Fibroblast of skin of left quadriceps (primary cell): ENCODE measurements at places on chromosomes 16 and 17.

- no peak for DNase-seq
Observed at GRCh38 chr16:73457851-73458250, 409.9 kb upstream of the ZFHX3 start.

- no peak for DNase-seq
Observed at GRCh38 chr17:65085397-65085796, 28.9 kb upstream of the GNA13 start.

DNA sequence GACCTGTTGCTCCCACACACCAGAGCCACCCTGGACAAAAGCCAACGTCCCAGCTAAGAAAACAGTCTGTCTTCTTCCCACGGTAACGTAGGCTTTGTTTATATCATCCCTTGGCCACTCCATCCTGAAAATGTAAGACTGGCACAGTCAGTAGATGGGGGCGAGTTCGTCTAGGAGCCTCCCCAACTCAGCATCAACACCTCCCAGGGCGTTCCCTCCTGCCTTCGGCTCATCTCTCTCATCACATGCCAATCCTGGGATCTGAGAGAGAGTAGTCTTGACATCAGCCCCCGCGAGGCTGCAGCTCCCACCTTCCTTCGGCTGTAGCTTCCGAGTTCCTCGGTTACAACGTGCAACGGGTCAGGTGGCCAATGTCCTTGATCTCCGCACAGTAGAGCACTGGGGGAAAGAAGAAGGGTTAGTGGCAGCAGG, 894 bp downstream of the RNF227 start:
- no peak for DNase-seq

- DNase-seq = no peak
Observed at GRCh38 chr16:89067677-89068443, 25.8 kb upstream of the ACSF3 start.

GRCh38 chr16:77555126-77555525, 120.3 kb upstream of the ADAMTS18 start:
- no peak for DNase-seq

- no peak for DNase-seq
Observed at GRCh38 chr17:70206361-70207010, 37.2 kb downstream of the KCNJ2 start.

DNA sequence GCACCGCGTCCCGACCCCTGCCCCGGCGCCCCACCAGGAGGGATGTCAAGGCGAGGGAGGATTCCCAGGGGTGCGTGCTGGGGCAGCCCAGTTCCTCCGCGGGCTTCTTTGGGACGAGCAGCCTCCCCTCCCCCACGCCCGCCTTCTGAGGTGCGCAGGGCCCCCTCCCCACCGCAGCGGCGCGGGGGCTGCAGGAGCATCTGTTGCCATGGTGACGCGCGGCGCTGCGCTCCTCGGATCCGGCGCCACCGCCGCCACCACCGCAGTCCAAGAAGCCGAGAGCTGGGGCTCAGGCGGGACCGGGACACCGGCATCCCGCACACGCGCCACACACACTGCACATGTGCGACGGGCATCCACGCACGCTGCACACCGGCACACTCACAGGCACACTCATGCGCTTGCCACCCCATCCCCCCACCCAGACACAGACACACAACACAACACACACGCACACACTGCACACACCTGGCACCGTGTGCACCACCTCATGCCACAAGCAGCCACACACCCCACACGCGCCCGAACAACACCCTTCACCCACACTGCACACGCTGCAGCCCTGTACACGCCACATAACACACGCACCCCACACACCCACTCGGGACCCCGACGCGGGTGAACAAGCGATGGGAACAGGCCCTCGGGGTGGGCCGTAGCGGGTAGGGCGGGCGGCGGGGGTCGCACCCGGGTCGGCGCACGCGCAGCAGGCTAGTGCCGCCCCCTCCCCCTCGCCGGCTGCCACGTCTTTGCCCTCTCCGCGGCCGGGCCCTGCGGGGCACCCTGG, 17.0 kb downstream of the ENPP7 start:
- DNase-seq = no peak

GRCh38 chr17:50841949-50842354, 6.6 kb downstream of the WFIKKN2 start:
- no peak for DNase-seq

DNA sequence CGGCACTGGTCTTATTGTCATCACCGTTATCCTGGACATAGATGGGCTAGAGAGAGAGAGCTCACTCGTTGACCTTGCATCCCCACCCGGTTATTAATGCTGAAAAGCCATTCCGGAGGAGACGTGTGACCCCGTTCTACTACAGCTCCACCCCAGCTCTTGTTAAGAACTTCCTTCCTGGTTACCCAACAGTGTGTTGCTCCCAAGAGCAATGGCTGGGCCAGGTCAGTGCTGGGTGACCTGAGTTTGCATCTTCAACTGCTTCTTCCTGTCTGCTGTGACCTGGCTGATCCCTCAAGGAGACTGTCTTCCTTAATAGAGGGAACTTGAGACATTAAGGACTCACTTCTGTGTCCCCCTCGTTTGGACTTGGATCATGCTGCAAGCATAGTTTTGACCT, 96.1 kb upstream of the SDK2 start:
- no peak for DNase-seq

- DNase-seq = peak; percentile 5
Observed at GRCh38 chr17:37388266-37388665, 12.5 kb downstream of the C17orf78 start.

DNA sequence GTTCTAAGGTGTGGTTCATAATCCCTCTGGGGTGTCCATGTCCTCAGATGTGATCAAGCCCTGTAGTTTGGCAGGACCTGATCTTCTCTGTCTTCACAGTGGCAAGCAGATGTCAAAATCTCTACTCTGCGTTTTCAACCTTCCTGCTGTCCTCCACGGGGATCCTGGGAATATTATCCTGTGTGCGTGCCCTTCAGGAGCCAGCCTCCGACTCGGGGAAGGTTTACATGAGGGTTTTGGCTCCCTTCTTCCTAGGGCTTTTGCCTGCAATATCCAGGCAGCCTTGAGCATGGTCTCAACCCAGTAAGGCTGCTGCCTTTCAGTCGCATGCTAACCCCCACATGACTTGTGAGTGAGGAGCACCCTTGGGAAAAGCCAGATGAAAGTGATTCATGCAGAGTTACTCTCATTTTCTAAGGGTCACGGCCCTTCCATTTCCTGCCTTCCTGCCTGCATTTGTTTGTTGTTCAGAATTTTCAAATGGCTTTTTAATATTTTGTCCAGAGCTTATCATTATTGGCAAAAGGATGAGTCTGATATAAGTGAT, 202.2 kb upstream of the CHMP6 start:
- DNase-seq = peak; percentile 78

DNA sequence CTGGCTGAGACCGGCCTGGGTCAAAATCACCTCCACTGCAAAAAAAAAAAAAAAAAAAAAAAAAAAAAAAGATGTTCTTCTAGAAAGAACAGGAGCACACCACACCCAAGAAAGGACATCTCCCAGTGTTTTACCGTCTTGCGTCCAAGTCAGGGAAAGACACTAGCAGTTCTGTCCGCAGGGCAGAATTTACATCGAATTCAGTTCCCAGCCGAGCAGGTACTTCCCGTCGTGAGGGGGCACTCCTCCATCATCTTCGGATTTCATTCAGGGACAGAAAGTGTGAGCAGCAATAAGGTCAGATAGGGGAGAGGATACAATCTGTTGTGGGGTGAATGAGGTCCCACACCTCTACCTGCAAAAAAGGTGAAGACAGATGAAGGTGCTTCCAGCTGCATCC, 574.7 kb downstream of the KCNJ18 start:
- no peak for DNase-seq

DNA sequence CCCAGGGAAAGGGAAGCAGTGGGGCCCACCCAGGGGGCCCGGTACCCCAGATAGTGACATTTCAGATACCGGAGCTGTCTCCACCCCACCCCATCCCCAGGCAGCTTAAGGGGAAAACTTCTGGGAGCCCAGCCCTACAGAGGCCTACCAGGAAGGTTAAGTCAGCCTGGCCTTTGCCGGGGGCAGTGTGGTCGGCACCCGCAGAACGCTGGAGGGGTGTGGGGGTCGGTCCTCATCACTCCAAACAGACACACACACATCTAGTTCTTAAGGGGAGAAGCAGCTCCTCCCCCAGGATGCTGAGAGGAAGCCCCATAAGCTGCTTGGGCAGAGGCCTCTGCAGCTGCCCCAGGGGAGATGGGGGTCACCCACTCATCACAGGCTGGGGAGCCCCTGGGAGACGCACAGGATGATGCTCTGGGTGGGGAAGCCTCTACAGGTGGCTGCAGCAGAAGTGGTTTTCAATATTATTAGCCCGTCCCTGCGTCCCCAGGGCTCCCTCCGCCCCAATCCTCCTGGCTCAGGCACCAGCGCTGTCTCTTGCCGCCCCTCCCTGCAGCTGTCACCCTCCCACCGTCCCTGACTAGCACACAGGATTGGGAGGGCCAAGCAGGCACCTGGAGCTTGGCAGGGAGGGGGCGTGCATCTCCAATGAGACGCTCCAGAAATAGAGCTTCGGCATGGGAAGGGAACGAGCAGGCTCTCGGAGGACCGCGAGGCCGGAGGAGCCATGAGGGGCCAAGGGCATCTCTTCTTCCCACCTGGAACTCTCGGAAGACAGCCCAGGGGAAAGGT, 1.4 kb upstream of the ABR start:
- DNase-seq = no peak

GRCh38 chr17:30449480-30449879, 27.7 kb upstream of the GOSR1 start:
- no peak for DNase-seq

DNA sequence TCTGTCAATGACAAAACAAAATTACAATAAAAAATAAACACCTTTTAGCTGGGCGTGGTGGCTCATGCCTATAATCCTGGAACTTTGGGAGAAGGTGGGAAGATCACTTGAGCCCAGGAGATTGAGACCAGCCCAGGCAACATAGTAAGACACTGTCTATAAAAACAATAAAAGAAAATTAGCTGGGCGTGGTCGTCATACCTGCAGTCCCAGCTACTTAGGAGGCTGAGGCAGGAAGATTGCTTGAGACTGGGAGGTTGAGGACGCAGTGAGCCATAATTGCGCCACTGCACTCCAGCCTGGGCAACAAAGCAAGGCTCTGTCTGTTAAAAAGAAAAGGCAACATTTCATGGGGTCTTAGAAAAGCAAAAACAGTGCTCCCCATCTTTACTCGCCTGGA, 32.7 kb downstream of the EMP2 start:
- DNase-seq = no peak

GRCh38 chr16:72092832-72093447, 480 bp downstream of the TXNL4B start:
- peak; percentile 26 for DNase-seq

- DNase-seq = no peak
Observed at GRCh38 chr17:78923660-78924453, 1.3 kb downstream of the TIMP2 start.

GRCh38 chr17:75607086-75607485, 19.5 kb downstream of the MYO15B start:
- DNase-seq = no peak

- DNase-seq = no peak
Observed at GRCh38 chr16:53771655-53772497, 67.9 kb downstream of the FTO start.

- no peak for DNase-seq
Observed at GRCh38 chr17:83125515-83126274, 46.3 kb downstream of the METRNL start.

- DNase-seq = no peak
Observed at GRCh38 chr17:27554152-27554551, 76.8 kb upstream of the LGALS9 start.

DNA sequence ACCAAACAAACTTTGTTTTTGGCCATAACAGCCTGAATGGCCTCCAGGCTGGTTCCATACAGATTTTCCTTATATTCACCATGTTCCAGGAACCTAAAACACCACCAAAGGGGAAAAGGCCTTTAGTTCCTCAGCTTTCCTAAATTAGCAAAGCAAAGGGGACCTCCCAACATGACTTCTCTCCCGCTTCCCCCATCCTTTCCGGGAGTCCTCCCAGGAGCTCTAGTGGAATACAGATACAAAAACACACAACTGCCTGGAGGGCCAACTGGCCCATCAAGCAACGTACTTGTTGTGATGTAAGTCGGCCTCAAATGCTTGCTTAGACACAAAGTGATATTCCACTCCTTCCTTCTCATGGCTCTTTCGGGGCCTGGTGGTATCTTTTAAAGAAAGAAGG, 22.1 kb downstream of the MPP3 start:
- DNase-seq = no peak

- DNase-seq = no peak
Observed at GRCh38 chr17:949623-950303, 29.8 kb downstream of the NXN start.
